ENCODE measurements at places on chromosomes 6 and 20.

DNA sequence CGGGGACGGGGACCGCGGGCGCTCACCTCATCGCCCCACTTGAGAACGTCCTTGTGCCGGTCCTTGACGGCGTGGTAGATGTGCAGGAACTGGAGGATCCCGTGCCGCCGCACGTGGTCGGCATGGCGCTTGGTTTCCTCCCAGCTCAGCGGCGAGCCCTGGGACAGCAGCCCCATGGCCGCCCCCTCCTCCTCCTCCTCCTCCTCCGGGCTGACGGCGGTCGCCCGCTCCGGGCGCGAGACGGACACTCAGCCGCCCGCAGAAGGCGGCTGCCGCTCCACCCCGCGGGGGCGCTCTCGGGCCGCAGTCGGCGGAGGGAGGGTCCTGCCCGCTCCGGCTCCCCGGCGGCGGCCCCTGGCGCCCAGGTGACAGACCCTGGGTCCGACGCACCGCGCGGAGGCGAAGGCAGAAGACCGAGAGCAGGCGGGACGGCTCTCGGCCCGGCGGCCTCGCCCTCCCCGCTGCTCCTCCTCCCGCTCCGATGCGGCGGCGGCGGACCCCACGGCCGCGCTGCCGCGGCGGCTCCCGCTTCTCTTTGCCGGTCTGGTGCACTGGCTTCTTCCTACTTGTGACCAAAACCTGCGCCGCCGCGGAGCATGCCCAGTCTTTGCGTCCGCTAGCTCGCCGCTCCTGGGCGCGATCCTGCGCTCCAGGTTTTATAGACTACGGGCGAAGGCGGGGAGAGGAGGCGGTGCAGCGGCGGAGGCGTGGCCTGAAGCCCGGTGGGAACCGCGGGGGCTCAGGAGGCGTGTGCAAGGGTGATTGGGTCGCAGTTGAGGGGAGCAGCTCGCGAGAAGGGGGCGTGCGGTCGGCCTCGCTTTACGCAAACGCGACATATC lies at the start of gene GCLC:
Gene GCLC (minus strand): TSS at position 632 of the 839 bp plus-strand sequence. CDS start 456 bp downstream, at position 176.
- peak; percentile 87 for DNase-seq

DNA sequence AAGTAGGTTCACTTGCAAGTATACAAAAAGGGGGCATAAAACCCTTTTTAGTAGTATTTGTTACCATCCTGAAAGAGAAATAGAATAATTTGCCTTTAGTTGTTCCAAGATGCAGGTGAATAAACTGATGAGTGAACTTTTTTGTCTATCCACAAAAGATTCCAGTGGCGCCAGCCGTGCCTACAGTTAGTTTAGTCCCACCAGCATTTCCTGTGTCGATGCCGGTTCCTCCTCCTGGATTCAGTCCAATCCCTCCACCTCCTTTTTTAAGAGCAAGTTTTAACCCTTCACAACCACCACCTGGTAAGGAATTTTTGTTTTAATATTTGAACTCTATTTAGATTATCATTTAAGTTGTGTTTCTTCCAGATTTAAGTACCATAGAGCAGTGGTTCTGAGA lies 90.9 kb downstream of the SCAF8 start:
- DNase-seq = no peak

DNA sequence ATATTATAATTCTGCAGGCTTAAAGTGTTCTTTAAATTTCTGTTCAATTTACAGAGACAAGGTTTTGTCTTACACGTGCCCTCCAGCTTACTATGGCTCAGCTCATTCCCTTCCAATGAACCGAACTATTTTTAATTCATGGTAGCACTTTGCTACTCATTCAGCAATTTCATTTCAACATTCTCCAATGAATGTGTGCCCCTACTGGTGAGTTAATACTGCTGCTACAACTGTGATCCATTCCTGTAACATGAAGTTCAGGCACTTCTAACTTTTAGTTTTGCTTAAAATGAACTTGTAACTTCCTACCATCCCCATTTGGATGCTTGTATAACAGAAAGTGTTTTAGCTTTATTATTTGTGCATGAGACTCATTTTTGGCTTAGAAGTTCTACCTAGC lies 99.7 kb downstream of the F13A1 start:
- no peak for DNase-seq

GRCh38 chr20:58137236-58137635 lies 91.2 kb downstream of the ANKRD60 start:
- no peak for DNase-seq

DNA sequence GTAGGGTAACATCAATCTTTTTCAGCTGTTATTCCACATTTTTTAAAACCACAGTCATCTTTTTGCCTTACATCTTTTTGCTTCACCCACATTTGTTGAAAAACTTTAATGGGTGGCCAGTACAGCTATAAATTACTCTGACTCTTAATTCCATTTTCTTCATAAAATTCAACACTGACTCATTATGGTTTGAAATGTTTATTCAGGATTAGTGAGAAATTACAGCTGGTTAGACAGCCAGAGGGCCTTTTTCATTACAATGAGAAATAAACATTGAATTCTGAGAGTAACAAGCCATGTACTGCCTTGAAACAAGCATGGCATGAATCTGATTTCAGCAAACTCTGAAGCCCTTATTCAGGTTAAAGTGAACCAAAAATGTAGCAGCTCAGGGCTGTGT lies 19.5 kb downstream of the NDUFAF4 start:
- DNase-seq = no peak

DNA sequence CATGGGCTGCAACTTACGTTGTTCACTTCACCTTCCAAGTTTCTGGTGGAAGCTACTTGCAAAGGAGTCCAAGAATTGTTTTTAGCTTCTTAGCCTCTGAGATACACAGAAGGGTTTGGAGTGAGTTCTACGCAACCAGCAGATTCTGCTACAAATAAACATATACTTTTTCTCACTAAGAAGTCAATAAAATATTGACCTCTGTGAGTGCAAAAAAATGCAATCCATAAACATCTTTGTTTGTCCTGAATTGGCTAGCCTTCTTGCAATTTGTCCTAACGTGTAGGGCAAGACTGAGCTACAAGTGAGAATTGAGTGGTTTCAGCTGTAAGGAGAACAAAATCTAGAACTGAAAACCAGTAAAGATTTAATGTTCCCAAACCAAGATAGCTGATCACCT lies 26.2 kb upstream of the E2F3 start:
- no peak for DNase-seq

DNA sequence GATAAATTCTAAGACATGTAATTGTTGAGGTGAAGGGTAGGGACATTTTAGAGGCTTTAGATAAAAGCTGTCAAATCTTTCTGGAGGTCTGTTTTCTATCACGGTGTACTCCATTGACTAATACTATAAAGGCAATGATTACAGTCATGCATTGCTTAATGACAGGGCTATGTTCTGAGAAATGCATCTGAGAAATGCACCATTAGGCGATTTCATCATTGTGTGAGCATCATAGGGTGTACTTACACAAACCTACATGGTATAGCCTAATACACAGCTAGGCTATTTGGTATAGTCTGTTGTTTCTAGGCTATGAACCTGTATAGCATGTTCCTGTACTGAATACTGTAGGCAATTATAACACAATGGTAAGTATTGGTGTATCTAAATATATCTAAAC lies 71.3 kb upstream of the FYN start:
- no peak for DNase-seq

- DNase-seq = no peak
Observed at GRCh38 chr20:64196309-64196708, 32.1 kb downstream of the MYT1 start.

DNA sequence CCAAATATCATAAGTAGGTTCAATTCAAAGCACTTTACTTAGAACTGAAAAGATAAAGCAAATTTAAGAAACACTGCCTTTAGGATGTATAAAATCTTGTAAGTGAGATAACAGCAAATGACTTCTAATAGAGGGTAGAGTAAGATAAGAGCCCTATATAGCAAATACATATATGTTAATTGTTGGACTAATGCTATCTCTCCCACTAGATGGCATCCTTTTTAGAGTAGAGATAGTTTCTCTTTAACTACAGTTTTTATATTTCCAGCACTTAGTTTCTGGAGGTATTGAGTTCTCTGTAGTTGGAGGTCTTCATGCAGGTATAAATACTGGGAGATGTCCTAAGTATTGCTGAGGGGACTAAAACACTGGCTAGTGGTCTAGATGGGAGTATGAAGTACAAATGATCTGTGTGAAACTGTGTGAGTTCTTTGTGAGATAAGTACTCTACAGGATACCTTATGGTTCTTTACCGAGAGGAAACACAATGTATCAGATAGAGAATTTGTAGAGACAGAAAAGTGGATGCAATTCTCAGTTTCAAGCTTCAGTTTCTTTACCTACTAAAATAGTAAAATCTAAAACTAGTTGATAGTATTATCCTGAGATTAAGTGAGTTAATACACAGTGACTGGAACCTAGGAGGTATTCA lies 399.3 kb downstream of the KHDRBS2 start:
- no peak for DNase-seq

GRCh38 chr6:18795726-18796125 lies 408.6 kb downstream of the RNF144B start:
- no peak for DNase-seq

DNA sequence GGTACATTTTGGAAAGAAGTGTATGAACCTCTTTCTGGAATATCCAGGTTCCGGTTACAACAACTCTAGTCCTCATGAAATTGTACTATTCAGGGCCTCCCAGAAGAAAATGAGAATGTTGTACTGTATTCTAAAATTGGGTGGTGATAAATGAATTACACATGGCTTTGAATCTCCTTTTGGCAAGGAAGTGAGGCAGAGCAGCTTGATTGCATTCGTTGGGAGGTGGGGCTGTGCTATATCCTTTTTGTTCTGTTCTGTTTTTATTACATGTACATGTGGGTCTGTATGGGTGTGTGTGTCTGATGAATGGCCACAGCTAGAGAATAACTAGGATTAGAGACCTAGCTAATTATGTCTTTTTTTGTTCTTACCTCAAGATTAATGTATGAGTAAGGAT lies 37.8 kb upstream of the SNRPB2 start:
- DNase-seq = no peak

DNA sequence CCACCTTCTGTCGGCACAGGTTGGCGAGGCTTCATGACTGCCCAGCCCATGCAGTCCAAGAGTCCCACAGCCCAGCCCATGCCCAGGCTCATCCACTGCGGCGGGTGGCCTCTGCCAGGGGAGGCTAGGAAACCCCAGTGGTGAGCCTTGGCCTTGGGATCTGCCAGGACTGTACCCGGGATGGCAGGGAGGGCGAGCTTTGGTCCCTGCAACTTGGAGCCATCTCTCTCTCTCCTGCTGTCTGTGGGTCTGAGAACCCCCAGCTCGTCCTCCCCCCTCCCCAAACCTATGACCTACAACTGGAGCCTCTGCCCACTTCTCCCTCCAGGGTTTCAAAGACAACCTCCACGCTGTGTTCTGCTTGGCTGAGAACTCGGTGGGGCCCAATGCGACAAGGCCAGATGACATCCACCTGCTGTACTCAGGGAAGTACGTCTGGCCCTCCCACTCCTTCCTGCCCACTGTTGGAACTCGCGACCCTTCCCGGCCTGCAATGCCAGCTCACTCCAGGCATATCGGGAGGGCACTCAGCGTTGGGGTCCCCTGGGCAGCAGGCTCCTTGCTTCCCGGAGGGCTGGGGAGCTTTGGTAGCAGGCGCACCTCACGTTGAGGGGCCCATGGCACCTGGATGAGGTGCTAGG lies 19.7 kb downstream of the NPEPL1 start:
- no peak for DNase-seq

DNA sequence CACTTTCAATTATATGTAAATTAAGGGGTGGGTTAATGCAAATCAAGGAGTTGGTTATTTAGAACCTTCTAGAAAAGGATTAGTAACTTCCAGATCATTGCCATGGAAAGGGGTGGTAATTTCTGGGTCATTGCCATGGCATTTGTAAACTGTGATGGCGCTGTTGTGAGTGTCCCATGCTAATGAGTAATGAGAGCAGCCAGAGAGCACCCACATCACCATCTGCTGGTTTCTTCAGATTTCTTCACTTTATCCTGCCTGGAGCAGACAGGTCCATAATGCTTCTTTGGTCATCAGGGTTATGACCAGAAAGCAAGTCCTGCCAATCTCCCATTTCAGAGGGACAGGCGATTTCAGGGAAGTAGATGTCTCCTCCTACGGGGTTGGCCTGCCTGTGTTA lies 311.3 kb upstream of the CNR1 start:
- no peak for DNase-seq

- DNase-seq = no peak
Observed at GRCh38 chr20:33531885-33532284, 42.0 kb downstream of the CBFA2T2 start.

DNA sequence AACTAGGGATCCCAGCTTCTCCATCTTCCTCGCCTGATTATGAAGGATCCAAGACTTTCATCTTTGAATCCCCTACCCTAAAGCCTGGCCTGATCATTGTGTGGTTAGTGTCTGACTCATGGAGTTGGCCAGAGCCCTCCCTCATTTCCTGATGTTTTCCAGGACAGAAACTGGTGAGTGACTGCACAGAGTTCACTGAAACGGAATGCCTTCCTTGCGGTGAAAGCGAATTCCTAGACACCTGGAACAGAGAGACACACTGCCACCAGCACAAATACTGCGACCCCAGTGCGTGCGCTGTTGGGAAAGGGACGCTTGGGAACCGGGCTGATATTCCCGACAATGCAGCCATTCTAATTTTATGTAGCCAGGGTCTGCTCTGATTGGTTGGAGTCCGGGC lies 4.0 kb downstream of the CD40 start:
- DNase-seq = peak; percentile 79

DNA sequence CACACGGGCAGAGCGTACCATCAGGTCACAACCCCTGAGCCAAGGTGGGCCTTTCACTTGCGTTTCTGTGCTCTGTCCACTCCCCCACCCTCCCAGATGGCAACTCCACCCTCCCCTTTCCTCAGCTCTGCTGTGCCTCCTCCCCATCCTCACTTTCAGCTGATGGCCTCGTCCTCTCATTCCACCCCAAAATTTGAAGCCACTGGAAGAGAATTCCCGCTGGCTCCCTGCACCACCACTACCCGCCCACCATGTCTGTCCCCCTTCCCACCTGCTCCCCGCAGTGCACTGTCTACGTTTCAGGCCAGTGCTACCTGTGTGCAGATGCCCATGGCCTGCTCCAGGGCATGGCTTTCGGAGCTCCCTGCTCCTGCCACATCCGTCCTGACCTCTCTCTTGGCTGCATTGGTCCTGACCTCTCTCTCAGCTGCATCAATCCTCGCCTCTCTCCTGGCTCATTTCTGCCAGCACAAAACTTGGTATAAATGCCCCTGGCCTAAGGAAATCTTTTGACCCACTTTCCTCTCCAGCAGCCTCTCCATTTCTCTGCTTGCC lies 24.0 kb downstream of the SYNJ2 start:
- DNase-seq = no peak

DNA sequence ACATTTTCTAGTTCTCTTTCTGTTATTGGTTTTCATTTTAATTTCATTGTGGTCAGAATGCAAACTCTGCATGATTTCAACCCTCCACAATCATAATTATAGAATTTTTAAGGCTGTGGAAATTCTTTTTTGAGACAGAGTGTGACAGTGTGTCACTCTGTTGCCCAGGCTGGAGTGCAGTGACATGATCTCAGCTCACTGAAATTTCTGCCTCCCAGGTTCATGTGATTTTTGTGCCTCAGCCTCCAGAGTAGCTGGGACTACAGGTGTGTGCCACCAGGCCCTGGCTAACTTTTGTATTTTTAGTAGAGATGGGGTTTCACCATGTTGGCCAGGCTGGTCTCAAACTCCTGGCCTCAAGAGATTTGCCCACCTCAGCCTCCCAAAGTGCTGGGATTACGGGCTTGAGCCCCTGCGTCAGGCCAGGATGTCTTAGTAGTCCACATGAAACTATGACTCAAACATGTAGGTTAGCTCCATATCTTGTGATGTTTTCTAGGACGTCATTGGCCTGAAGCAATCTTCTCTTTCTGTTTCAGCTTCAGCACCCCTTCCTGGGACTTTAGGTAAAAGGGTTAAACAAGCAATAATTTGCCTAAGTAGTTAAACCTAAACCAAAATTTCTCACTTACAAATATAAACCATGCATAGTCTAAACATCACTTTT lies 47.4 kb upstream of the SAMD3 start:
- DNase-seq = no peak
